ENCODE measurements at places on chromosomes 13 and 19.

DNA sequence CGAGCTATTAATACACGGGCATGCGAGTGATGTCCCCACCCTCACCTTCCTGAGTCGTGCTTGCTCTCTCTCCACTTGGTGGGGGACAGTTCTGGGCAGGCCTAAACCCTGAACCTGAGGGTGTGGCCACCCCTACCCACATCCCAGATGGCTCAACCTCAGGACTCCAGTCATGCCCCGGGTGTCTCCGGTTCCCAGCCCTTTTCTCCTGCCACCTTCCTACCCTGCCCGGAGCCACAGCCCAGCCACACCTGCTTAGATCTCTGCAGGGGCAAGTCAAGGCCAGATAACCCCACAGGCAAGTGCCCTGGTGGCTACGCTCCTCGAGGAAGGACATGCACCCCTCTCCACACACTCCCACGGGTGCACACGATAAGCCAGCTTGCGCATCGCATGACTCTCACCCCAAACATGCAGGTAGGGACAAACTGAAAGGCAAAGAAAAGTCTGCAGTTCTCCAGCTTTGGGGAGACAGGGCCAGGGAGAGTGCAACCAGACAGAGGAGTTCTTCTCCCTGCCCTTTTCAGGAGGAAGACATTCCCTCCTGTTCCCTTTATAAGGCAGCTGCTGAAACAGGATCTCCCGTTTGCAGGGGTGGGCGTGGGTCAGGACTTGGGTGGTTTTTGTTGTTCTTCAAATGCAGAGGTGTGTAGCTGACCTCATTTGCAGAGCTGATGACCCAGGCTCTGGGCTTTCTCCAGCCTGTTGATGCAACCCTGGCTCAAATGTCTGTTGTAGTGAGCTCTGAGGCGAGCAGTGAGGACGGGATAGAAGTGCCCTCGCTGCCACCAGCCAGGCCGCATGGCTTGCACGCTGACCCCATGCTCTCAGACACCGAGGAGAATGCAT, 88.6 kb downstream of the DPF1 start:
- no peak for DNase-seq

DNA sequence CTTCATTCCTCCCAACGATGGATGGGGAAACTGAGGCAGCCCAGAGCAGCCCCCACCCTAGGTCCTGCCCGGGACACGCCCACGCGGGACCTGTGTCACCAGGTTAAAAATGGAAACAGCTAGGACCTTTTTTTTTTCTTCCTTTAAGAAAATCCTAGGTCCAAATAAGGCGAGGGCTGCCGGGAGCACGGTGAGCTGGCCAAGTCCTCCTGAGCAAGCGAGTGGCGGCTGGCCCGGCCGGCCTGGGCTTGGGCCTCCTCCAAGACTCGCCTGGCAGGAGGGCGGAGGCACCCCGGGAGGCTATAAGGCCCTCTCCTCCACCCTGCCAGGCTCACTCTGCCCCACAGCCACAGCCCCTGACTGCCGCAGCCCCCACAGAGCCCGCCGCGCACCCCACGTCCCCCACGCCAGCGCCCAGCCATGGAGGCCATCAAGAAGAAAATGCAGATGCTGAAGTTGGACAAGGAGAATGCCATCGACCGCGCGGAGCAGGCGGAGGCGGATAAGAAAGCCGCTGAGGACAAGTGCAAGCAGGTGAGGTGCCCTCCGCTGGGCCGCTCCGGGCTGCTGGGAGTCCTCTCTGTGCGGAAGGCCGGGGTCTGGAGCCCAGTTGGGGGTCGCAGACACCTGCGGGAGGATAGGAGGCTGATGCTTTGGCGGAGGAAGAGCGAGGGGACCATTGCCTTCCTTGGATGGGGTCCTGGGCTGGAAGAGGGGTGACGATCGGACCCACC, 8.9 kb upstream of the TPM4 start:
- DNase-seq: no peak

GRCh38 chr19:18416778-18417249, 2.4 kb upstream of the SSBP4 start:
- peak; percentile 85 for DNase-seq

- DNase-seq: no peak
Observed at GRCh38 chr19:7427944-7428343, 60.9 kb downstream of the PEX11G start.

- no peak for DNase-seq
Observed at GRCh38 chr19:6772866-6773322, 386 bp downstream of the VAV1 start.

- DNase-seq: no peak
Observed at GRCh38 chr19:41324921-41325639, 15.1 kb downstream of the CCDC97 start.

GRCh38 chr13:74184283-74184682, 50.1 kb upstream of the KLF12 start:
- no peak for DNase-seq

- no peak for DNase-seq
Observed at GRCh38 chr19:42275103-42275502, 6.1 kb downstream of the CIC start.

DNA sequence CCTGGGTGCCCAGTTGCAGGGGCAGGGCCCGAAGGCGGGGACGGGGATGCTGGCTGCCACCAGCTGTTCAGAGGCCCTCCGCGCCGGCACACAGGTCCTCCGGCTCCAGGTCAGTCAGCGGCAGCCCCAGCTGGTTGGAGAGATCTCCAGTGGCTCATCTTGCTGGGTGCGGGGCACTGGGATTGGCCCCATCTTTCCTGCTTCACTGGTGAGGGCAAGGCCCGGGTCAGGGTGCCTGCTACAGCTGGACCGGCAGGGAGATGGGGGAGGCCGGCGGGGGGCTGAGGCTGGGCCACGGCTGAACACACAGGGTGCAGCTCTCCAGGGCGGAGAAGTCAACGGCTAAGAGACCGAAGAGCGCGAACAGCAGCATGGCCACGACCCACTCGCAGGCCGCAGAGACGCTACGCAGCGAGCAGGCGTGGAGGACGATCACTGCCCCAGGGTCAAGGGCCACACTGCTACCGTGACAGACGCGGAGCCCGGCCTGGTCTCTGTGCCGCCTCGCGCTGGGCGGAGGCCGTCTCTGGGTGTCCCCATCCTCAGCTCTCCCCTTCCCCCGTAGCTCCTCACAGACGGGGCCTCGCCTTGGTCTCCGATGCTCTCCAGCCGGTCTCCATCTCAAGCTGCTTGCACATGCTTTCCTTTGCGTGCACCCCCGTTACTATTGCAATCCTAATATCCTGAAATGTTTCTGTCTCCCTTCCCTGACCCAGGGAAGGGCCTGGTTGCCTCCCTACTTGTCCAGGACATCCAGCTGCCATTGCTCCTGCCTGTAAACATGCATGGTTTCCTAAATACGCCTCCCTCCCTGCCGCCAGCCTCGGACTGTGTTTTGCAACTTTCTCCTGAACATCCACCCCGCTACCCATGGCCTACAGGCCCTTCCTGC, 12.3 kb downstream of the TMEM150B start:
- no peak for DNase-seq

GRCh38 chr19:39342647-39343305, 555 bp downstream of the SAMD4B start:
- DNase-seq: no peak

DNA sequence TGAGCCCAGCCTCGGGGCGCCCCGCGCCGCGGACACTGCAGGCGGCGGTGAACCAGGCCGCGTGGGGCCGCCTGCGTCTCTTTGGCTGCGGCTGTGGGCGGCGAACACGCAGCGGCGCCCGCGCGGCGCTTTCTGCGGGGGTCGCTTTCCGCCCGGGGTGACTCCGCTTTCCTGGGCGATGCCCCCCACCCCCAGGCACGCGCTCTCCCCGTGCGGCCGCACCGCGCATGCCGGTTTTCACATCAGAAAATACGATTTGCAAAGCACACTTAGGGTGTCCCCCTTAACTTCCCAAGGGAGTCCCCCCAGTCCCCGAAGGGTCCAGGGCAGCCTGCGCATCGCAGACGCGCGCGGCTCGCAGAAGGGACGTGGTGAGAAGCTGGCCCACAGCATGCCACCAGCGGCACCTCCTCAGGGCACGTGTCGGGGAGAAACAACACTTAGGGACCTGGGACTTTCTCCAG, 5.3 kb downstream of the F7 start:
- DNase-seq: no peak

- DNase-seq: no peak
Observed at GRCh38 chr13:109148243-109148642, 518.8 kb downstream of the MYO16 start.

DNA sequence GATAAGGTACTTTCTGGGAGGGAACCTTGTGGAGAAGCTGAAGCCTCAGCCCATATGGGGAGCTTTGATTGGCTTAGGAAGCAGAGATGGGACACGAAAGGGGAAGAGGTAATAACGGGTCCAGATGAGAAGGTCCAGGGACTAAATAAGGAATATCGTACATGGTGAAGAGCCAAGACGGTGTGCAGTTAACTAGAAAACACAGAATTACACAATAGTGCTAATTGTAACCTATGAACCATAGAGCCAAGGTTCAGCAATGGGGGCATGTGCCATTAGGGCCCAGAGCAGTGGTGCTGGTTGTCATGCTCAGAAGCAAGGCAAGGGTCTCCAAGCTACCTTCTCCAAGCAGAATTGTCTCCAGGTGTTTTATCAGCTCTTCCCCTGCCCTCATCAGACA, 106.1 kb downstream of the IRS2 start:
- no peak for DNase-seq

GRCh38 chr13:73610799-73611592, 523.2 kb downstream of the KLF12 start:
- DNase-seq: no peak

DNA sequence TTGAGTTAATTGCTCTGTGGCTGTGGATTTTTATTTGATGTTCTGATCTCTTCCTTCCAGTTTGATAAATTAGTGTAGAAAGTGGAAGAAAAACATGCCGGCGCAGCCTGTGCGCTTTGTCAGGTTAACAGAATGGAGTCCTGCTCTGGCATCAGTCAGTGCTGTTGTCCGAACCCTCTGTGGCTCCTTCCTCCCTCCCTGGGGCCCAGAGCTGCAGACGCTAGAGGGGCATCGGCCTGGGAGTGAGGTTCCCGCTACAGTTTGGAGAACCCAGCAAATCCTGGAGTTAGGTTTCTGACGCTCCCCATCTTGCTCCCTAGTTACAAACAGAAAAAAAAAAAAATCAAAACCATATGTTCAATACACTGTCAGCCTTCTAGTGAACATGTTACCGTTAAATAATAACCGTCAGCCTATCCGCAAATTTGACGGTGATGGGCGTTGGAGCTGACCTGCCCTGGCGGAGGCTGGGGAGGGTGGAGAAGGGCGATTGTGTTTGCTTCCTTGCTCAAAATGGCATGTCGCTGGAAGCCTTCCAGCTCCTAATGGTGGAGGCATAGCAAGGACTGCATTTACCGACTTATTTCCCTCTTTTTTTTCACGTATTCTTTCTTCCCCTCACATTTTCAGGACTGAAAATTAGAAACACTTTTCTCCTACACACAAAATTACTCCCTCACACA, 13.6 kb downstream of the MBNL2 start:
- no peak for DNase-seq

GRCh38 chr13:98345107-98345935, 168.3 kb upstream of the RNF113B start:
- DNase-seq: no peak

DNA sequence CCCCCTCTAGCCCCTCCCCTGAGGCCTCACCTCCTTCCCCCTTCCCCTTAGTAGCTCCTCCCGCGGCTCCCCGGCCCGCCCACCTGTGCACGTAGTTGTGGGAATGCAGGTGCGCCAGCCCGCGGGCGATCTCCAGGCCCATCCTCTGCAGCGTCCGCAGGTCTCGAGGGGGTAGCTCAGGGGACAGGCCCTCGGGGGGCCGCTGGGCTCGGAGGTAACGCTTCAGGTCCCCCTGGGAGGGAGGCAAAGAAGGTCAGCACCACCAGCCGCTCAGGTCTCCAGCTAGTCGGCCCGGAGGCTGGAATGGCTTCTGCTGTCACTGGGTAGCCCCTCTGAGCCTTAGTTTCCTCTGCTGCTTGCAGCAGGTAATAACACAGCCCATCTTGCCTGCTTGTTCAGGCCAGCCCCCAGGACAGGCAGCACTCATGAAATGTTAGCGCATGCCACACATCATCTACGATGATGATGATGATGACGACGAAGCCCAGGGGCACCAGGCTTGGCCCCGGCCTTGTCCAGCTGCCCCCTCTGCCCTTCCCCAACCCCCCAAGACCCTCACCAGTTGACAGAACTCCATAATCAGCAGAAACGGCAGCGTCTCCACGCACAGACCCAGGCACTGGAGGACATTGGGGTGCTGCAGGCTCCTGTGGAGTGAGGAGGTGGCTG, 9.2 kb downstream of the LMTK3 start:
- no peak for DNase-seq

- DNase-seq: no peak
Observed at GRCh38 chr13:108586826-108587225, 42.6 kb upstream of the MYO16 start.

GRCh38 chr19:1250437-1251260, 2.3 kb downstream of the MIDN start:
- no peak for DNase-seq

DNA sequence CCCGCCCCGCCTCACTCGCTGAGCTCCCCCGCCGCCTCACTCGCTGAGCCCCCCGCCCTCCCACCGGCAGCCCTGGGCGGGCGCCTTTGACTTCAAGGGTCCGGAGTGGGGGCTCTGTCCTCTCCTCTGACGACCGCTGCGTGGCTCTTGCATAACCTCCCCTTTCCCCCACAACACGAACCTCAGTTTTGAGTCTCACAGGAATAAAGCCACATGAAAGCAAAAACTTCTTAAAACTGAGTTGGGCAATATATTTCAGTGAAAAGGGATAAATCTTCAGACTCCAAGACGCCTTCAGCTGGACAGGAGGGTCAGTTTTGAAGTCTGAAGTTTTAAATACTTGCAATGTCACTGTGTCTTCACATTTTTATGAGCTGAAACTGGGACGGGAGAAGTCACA, 70.6 kb upstream of the C13orf46 start:
- no peak for DNase-seq

- DNase-seq: no peak
Observed at GRCh38 chr13:71879129-71879535, 12.1 kb upstream of the DACH1 start.

DNA sequence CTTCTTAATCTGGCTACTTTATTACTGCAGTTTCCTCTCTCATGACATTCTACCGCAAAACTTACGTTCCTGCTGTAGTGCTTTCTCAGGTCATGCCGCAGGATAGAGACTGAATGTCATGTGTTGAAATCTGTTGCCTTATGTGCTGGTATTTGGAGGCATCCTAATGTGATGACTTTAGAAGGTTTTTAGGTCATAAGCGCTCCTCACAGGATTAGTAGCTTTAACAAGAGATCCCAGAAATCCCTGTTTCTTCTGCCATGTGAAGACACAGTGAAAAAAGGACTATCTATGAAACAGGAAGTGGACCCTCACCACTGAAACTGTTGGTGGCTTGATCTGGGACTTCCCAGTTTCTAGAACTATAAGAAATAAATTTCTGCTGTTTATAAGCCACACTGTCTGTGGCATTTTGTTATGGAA, 209.3 kb downstream of the LACC1 start:
- DNase-seq: no peak

GRCh38 chr19:3099347-3100145, 5.4 kb downstream of the GNA11 start:
- no peak for DNase-seq
